ENCODE measurements at places on chromosomes 11 and 22. TPM values are rescaled to one million over a fixed set of nuclear protein-coding genes. Genes with fewer than 3 reads are reported as not detected.

DNA sequence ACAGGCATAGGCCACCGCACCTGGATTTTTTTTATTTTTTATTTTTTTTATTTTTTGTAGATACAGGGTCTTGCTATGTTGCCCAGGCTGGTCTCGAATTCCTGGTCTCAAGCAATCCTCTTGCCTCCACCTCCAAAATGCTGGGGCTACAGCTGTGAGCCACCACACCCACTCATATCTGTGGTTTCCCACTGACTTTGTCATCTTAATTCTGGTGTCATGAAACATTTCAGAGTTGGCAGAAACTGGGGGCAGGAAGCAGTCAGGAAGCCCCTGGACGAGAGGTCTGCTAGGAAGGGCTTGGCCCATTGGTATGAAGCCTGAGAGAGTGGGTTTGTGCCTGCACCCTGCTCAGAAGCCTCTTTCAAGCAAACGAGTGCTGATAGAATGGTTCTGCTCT is 49.1 kb downstream of the COMMD9 start:
- DNase-seq: no peak

GRCh38 chr11:14163576-14163975 is 195.4 kb downstream of the RRAS2 start:
- no peak for DNase-seq

- DNase-seq: peak; percentile 71
Measured at GRCh38 chr11:110858547-110858921, 146.3 kb upstream of the ARHGAP20 start.

The SCT gene
- total RNA-seq: 2.6 TPM

The TRIM66 gene
- total RNA-seq: 5.1 TPM

The GAL3ST3 gene
- not detected for total RNA-seq

DNA sequence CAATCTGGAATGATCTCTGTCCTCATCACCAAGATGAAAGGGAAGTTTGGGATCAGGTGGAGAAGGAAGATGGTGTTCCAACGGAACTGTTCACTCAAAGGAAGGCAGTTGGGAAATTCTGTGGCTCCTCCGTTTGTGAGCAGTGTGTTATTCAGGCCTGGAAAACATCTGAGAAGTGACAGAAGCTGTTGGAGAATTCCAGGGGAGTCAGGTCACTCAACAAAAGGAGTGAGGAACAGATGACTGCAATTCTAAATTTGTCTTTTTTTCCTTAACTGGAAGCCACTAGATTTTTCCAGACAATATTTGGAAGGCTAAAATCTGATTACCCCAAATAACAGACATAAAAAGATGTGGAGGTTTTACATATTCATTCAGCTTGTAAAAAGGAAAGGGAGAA is 107.8 kb downstream of the CD44 start:
- peak; percentile 60 for DNase-seq

The OR51B5 gene
- 0.30 TPM for total RNA-seq

DNA sequence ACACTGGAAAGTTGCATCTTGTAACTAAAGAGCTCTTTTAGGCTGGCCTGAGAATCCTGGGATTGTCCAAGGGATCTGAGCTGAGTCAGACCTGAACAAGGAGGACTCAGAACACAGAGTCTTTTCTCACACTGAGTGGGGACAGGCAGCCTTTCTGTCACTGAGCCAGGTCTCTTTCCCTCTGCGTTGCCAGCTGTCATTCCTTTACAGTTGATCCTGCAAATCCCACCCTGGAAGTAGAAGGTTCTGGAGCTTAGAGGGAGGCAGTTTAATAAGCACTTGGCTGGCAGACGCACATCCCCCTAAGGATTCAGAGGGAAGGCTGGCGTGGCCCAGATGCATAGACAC is 76.3 kb upstream of the SUSD2 start:
- peak; percentile 45 for DNase-seq

- DNase-seq: no peak
Measured at GRCh38 chr22:22755778-22756100, 111.3 kb downstream of the GGTLC2 start.

- no peak for DNase-seq
Measured at GRCh38 chr11:13674799-13675509, 6.5 kb downstream of the FAR1 start.

DNA sequence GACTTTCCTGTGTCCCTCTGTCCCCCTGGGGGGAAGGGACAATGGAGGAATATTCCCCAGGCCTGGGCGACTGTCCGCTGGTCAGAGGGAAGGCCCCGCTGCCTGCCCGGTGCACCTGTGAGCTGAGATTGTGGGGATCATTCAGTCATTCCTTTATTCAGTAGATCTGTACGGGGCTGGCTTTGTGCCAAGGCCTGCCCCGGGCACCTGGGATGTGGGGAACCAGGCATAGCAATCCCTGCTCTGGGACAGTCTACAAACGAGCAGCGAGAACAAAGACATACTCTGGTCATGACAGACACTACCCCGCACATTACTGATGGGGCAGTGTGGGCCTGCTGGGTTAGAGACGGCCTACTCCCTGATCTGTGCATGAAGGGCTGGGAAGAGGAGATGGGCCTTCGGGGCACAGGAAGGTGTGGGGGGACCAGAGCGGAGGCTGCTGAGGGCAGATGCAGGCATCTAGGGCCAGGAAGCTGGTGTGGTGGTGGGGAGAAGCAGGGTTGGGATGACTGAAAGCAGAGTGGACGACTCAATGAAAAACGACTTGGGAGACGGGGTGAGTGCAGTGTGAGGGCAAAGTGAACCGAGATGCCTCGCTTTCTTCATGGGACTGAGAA is 1.8 kb upstream of the MYO7A start:
- no peak for DNase-seq

DNA sequence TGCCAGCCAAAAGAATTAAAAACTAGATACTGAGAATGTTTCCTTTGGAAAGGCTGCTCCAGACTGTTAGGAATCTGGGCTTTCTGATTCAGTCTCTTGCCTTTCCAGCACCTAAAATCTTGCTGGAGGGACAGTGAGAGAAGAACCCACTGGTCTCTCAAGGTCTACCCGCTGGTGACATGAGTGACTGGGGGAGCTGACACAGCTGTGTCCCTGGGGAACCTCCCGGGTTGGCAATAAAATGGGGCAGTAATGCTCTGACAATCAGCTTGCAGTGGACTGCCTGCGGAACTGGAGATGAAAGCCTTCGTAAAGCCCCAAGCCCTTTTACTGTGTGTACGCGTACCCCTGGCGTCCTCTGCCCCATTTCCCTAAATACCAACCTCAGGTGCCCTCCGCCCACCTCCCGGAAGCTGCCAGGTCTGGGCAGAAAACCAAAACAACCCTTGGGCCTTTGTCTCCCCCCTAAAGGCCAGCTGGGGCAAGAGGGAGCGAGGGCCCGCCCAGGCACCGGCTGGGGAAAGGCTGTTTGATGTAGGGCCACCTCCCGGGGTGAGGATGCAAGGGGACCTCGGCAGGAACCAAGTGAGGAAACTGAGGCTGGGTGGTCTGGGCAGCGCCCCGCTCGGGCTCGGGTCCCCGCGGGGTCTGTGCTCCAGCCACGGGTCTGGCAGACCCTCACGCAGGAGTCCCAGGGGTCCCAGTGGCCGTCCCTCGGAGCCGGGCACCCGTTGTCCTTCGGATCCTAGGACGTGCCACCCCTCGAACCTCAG is 741 bp downstream of the CARS1 start:
- DNase-seq: no peak

- DNase-seq: peak; percentile 98
Measured at GRCh38 chr22:45450921-45451651, 37.6 kb downstream of the RIBC2 start.

The B4GALNT4 gene
- 10.8 TPM for total RNA-seq

- peak; percentile 51 for DNase-seq
Measured at GRCh38 chr11:44538375-44539054, 26.9 kb upstream of the CD82 start.

DNA sequence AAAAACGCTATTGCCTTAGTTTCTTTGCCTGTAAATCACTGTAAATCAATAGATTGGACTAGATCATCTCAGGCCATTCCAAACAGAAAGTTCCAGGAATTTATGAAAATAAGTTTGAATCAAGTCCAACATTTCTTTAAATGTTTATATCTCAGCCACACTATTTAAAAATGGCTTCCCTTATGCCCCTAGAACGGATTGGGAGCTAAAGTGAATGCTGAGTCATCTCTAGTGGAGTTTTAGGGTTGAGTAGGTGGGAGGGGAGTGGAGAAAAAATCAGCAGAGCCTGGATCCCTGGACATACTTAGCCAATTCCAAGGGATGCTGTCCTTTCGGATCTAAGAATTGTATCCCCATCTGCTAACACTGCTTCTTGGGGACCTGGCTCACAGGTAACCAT is 48.6 kb downstream of the EHF start:
- no peak for DNase-seq

DNA sequence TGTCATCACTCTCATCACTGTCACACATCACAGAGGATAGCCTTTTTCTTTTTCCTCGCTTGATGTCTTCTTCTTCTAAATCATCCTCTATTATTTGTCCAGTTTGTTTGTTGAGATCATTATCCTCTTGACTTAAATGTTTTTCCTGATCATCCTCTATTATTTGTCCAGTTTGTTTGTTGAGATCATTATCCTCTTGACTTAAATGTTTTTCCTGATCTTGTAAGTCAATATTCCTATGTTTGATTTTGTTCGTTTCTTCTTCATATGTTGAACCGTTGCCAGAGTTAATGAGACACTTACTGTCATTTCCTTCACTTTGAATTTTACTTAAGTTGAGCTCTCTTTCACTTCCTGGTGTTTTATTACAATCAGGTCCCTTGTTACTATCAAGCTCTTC is 5.6 kb downstream of the CCDC82 start:
- DNase-seq: no peak

GRCh38 chr22:24683691-24684090 is 80.7 kb downstream of the GGT1 start:
- DNase-seq: no peak

DNA sequence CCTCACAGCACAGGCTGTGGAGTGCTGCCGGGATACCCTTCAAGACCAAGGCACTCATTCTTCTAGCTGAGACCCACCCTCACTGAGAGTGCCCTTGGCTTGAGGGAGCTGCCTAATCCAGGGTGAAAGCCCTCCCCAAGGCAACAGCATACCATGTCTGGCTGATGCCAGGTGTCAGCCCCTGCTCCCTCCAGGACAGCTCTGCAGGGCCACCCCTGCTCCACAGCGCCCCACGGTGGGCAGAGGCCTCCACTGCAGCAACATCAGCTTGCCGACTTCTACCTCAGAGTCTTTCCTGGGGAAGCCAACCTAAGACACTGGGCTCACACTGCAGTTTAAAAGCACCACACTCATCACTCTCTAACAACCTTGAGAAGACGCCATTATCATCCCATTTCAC is 29.0 kb downstream of the TTLL1 start:
- DNase-seq: no peak

GRCh38 chr11:2740275-2740940 is 40.6 kb upstream of the KCNQ1OT1 start:
- DNase-seq: no peak

DNA sequence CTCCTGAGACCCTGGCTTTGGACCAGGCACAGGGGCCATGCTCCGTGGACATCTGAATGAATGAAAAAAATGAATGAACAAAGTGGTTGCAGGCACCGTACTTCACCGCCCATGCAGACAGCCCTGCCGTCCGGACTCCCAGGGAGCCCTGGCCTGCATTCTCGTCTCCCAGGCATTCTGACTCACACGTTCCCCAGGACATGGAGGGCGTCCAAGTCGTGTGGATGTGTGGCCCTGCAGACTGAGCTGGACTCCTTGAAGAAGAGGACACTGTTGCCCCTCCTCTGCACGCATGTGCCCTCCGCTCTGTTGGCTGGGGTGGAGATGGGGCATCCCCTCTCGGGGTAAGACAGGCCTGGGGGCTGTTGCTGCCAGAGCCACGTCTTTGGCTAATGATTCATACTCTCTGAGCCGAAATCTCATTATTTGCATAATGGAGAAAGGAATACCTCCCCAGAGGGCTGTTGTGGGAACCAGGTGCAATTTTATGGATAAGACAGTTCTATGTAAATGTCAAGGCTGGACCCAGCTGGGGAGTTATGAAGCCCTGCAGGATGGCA is 49.7 kb downstream of the RTL6 start:
- no peak for DNase-seq

DNA sequence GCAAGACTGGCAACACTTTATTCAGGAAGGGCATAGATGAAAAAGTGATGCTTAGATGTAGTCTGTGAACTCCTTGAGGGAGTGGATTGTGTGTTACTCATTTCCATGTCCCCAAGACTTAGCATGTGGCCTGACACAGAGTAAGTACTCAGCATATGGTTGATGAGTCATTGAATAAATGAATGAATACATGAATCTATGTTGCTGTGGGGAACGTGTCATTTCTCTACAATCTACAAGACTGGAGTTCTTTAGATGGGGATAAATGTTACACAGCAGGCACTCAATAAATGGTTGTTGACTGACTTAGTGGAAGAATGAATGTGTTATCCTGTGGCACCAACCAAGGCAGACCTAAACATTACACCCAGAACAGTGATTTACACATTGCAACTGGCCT is 17.9 kb downstream of the BPIFC start:
- DNase-seq: no peak

- no peak for DNase-seq
Measured at GRCh38 chr11:66361502-66361941, 10.0 kb downstream of the SLC29A2 start.

DNA sequence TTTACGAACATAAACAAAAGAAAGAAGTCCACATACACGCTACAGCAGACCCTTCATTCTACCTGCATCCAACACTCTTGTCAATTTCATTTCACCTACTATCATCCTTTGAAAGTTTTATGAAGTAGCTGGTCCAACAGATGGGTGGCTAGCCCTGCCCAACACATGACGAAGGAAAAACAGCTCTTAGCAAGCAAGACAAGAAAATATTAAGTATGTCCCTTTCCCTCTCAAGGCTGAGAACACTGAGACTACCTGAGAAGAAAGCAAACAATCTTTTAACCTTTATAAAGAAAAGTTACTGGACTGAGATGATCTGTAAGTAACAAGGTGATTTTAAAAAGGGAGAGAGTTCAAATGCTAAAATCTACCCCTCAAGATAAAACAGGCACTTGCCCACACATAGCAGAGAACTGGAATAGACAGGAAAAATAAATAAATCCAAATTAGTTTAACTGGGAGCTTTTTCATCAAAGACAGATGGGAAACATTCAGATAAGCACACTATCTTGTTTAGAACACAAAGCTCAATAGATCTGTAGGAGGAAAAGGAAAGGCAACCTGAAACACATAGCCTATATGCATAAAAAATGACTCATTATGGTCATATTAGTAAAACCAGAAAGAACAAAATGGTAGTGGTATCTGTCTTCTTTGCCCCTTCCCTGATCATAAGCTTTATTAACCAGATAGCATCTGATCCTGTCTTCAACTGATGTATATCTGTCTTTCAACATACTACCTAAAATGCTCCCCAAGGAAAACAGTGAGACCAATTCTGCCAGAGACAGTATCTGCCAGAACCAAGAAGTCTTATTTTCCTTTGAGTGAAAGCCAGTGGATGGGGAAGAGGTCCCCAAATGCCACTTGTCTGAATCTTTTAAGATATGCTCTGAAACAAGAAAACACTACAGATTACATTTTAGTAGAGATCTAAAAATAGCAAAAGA is 104.3 kb downstream of the MRTFA start:
- no peak for DNase-seq
